Globus pallidus (tissue), 1 donor: ENCODE measurements at places on chromosomes 3 and 15.

DNA sequence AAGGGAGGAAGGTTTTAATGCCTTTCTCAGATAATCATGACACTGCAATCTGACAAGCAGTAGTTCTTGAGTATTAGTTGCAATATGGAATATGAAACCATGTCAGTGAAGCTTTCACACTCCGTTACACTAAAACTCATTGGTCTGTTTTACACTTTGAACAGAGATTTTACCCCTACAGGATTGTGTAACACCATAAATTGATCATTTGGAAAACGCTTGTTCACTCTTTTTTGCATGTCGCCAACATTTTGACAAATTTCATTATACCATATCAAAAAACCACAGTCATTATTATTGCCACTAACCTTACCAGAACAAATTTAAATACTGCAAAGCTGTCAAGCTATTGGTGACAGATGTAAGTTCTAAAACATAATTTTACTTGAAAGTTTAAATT lies 404.8 kb upstream of the THBS1 start:
- no peak for DNase-seq

GRCh38 chr3:82790307-82791097 lies 1029.1 kb upstream of the GBE1 start:
- DNase-seq = no peak

- no peak for DNase-seq
These were observed 17.8 kb upstream of the CLDN1 start for GRCh38 chr3:190340071-190340470.

GRCh38 chr3:127615631-127616305 lies 13.2 kb upstream of the PODXL2 start:
- no peak for DNase-seq

DNA sequence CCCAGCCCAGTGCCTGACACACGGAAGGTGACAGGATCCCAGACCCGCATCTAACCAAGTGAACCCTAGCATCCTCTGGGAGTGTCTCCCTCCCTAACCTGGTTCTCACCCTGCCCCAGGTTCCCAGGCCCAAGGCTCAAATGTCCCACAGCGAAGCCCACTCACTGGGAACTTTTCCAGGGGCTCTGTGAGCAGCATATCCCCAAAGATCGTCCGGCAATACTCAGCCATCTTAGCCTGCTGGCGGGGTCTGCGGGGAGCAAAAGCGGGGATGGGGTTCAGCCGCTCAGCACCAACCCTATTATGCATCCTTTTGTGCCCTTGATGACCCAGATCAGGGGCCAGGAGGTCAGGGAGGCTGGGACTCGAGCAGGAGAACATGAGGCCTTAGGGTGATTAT lies 10.4 kb downstream of the PLCB2 start:
- no peak for DNase-seq

DNA sequence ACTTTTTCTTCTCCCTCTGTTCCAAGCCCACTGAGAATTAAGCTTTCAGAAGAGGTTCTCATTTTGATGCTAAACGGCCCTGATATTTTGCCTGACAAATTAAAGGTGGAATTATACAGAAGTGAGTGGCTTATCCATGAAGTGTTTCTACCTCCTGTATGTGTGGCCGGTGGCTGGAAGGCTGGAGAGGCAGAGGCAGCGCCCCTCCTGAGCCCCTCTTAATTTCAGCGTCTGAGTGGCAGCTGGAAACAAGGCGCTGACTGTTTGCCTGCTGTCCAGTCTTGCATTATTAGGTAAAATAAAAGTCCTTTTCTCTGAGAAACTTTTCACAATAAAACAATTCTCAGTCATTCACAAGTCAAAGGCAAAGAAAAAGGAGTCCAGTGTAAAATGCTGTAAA lies 685.7 kb downstream of the MCTP2 start:
- no peak for DNase-seq

GRCh38 chr3:22297436-22297835 lies 546.4 kb upstream of the ZNF385D start:
- no peak for DNase-seq
